ENCODE measurements at places on chromosomes 4 and X.
A peak's percentile ranks its signal among the peaks of the same experiment; 100 is the strongest.

DNA sequence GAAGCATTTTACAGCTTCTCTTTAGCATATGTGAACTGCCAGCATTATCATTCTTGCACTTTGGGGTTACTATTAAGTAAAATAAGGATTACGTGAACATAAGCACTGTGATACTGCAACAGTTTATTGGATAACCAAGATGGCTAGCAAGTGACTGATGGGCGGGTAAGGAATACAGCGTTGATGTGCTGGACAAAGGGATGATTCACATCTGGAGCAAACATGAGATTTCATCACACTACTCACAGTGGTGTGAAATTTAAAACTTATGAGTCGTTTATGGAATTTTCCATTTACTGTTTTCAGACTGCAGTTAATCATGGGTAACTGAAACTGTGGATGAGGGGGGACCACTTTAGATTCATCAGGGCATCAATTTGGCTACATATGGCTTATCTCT lies 16.0 kb downstream of the NBDY start:
- DNase-seq: no peak

- no peak for DNase-seq
Observed at GRCh38 chr4:147779451-147779850, 47.6 kb downstream of the ARHGAP10 start.

DNA sequence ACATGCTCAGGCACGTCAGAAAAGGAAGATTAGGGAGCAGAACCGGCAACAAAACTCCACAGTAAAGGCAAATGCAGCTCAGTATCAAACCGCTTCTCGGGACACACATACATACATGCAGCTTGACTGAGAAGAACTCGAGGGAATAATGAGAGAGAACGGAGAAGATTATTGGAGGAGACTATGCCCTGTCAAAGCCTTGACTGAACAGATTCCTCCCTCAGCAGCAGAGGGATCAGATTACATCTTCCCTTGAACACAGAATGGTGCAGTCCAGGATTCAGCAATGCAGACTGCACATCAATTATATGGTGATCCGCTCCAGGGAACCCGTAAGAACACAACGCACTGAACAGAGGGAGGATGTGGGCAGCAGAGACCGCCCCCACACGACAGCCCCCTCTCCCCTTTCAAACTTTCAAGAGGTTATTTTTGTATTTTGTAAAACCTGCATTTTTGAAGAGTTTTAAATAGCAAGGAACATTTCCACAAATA lies 183.2 kb downstream of the FBXW7 start:
- DNase-seq: peak; percentile 96

GRCh38 chrX:80335062-80335830 lies 85.0 kb upstream of the TENT5D start:
- no peak for DNase-seq

- DNase-seq: peak; percentile 33
Observed at GRCh38 chrX:68832101-68832416, 3.2 kb downstream of the EFNB1 start.

- DNase-seq: no peak
Observed at GRCh38 chr4:121062521-121062920, 9.8 kb downstream of the NDNF start.

DNA sequence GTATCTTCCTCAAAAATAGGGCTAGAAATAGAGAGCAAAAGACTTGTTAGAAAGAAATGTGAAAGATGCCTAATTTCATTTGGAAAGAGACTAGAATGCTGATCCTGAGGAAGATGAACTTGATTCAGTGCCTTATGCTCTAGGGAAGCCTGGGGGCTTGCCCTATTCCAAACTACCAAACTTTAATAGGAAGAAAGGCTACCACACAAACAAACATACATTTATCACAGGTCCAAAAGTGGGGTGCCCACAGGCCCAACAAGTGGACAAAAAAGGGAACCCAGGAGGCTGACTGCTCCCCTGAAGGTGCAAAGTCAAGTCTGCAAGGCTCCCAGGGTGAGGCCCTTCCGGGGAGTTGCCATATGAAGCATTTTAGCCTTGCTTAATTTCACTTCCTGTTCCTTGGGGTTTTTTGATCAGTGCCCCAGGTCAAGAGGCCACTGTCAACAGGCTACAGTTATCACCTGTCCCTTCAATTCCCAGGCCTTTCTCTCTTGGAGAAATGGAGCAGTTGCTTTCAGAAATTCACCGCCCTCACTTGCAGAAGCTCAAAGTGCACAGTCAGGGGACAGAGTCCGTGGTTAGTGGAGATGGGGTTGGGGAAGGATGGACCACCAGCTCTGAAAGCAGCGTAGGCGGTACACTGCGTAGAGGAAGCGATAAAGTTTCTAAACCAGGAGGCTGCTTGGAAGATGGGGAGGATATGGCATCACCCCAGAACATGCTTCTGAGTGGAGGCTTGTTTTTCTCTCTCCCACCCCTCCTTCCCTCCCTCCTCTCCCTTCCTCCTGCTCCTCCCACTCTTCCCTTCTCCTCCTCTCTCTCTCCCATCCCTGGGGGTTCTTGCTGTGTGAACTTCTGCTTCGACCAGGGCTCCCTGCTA lies 36.4 kb downstream of the TMEM154 start:
- DNase-seq: peak; percentile 17

GRCh38 chr4:106978046-106978774 lies 57.9 kb downstream of the DKK2 start:
- no peak for DNase-seq

Data from NCI-H69 (cell line).